ENCODE measurements at places on chromosomes 2 and 18. TPM values are rescaled to one million over a fixed set of nuclear protein-coding genes. Genes with fewer than 3 reads are reported as not detected.

DNA sequence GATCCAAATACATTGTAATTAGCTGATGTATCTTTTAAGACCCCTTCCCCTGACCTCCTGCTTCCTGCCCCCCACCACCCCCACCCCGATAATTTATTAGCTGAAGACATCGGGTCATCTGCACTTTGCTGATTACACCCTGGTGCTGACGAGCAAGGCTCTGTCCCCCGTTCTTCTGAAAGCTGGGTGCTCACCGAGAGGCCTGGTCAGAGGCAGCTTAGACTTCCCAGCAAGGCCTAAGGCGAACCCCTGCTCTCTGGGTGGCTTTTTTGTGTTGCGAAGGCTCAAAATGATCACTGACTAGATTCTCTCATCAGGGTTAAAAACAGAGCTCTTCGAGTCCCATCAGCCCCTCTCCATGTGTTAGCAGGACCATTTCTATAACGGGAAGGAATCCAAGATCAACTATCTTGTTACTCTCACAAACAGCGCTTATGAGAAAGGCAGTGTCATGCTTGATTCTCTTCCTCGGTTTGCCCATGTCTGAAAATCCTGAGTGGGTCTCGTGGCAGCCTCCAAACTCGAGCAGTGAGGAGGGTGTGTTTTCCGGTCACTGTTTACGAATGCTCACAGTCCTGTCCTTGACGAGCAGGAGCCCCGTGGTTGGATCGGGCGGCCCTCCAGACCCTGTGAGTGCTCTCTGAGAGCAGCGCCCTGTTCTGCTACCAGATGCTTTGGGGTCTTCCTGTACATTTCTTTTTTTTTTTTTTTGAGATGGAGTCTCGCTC is 201.6 kb downstream of the HDAC4 start:
- H3K36me3 ChIP-seq: peaks cover 5% of the 10 kb centered on the region
- peaks cover 15% of the 10 kb centered on the region for H3K4me1 ChIP-seq
- no peak overlapping the region for H3K27ac ChIP-seq

Gene CARF
- 6.6 TPM for total RNA-seq

GRCh38 chr2:16204886-16205620 is 264.7 kb downstream of the MYCN start:
- H3K27ac ChIP-seq: no peak overlapping the region
- H3K27me3 ChIP-seq: peaks cover 4% of the 10 kb centered on the region
- no peak for DNase-seq
- H3K4me1 ChIP-seq: no peaks in the 10 kb centered on the region

DNA sequence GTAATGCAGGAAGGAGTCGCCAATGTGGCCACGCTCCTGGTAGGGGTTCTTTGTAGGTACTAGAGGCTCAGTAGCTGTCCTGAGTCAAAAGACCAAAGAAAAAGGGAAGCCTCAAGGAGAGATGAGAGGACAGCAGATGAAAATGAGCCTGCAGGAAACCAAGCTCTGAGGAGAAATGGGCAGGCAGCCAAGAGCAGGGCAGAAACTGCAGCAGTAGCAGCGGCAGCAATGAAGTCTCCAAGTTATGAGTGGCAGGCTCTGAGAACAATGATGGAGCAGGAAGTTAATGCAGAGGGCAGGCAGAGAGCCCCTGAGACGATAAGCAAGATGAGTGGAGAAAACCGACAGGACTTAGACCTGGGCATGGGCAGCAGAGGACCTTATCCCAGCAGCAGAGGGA is 48.2 kb upstream of the TMEM200C start:
- H3K27ac ChIP-seq: no peak overlapping the region
- H3K36me3 ChIP-seq: no peaks in the 10 kb centered on the region
- H3K27me3 ChIP-seq: peaks cover 1% of the 10 kb centered on the region
- H3K4me3 ChIP-seq: no peak overlapping the region

- H3K4me3 ChIP-seq: no peak overlapping the region
- H3K4me1 ChIP-seq: peaks cover 61% of the 10 kb centered on the region
- peaks cover 9% of the 10 kb centered on the region for H3K36me3 ChIP-seq
- no peak for DNase-seq
Observed at GRCh38 chr2:190443778-190444481, 35.8 kb downstream of the MFSD6 start.

DNA sequence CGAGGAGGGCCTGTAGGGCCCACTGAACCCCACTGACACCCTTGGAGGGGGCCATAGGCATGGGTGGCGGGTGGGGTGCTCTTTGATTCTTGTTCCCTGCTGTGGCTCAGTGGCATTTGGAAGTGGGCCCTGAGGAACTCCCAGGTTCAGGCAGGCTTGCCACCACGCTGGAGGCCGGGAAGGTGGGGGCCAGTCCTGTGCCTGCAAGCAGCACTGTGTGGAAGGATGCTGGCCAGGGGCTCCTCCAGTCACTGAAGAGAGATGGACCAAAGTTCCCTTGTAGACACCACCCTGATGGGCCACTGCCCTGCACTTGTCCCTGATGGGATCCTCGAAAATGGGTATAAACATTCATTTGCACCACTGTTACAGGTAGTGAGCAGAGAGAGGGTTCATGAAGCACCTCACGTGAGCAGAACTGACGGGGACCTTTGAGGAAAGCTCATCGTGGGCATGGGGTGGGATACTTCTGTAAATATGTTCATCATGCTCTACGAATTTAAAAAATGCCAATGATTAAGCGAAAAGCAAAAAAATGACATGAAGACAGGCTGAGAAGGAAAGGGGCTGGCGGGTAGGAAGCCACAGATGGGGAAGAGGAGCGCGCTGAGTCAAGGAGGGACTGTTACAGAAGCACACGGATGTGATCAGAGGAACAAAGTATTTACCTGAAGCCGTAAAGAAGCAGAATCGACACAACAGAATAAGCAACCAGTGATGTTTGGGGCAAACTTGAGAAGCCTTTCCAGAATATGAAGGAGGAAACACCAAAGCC is 45.2 kb upstream of the ASB1 start:
- no peaks in the 10 kb centered on the region for H3K27me3 ChIP-seq
- H3K4me3 ChIP-seq: no peak overlapping the region
- DNase-seq: no peak
- no peak overlapping the region for H3K27ac ChIP-seq

DNA sequence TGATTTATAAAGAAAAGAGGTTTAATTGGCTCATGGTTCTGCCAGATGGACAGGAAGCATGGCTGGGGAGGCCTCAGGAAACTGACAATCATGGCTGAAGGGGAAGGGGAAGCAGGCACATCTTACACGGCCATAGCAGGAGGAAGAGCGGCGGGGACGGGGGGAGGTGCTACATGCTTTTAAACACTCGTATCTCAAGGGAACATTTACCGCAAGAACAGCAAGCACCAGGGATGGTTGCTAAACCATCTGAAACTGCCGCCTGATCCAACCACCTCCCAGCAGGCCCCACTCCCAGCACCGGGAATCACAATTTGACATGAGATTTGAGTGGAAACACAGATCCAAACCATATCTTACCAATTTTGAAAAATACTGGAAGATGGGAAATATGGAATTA is 362.8 kb downstream of the FBXO15 start:
- no peaks in the 10 kb centered on the region for H3K36me3 ChIP-seq
- no peaks in the 10 kb centered on the region for H3K4me1 ChIP-seq
- H3K4me3 ChIP-seq: no peak overlapping the region
- H3K27me3 ChIP-seq: peaks cover 2% of the 10 kb centered on the region
- H3K27ac ChIP-seq: no peak overlapping the region

All from activated CD4-positive, alpha-beta memory T cell treated with anti-CD3 and anti-CD28 coated beads for 36 hours (primary cell).